Cardiac muscle cell (in vitro differentiated cells and primary cell): ENCODE measurements at places on chromosomes 6 and 20. TPM values are rescaled to one million over a fixed set of nuclear protein-coding genes. Genes with fewer than 3 reads are reported as not detected.
A peak's percentile ranks its signal among the peaks of the same experiment; 100 is the strongest.

Gene RAD21L1
- 0.28 and 0.33 TPM in 2 replicates for total RNA-seq

Gene CAGE1
- total RNA-seq, result 0.09 TPM in 1 of 2 replicates, not detected in the other

Gene POLR1H
- 22.0 and 22.4 TPM in 2 replicates for total RNA-seq

Gene PPP1R3D
- 10.4 and 10.6 TPM in 2 replicates for total RNA-seq

Gene HRH3
- not detected in 2 replicates for total RNA-seq

Gene NHSL1
- total RNA-seq, result 8.4 and 11.3 TPM in 2 replicates

Gene DDO
- 0.27 and 0.32 TPM in 2 replicates for total RNA-seq

Gene SLC44A4
- not detected in 2 replicates for total RNA-seq

Gene PRDM13
- total RNA-seq, result not detected in 2 replicates

GRCh38 chr6:96570053-96570452 is 7.1 kb downstream of the FHL5 start:
- no peak for DNase-seq

DNA sequence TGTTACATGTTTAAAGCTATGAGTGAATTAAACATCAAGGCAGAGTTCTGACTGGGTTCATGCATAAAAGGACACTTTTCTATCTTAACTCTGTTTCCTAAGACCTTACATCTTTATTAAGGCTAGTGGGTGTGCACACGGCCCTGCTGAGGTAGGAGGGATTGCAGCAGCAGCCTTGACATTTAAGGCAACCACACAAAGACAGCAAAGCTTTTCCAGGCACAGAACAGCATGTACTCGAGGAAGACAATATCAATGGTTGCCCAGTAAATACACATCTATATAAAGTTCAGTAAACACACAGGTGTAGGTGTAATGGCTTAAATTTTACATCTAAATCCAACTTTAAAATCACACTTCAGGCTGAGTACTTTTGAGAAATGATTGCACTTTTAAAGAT is 79.8 kb upstream of the LOC128125822 start:
- no peak for DNase-seq

- DNase-seq, result no peak
These were observed 13.9 kb downstream of the DEFB123 start for GRCh38 chr20:31454361-31454760.

- no peak for DNase-seq
These were observed 168.0 kb upstream of the FOXA2 start for GRCh38 chr20:22752324-22752723.

DNA sequence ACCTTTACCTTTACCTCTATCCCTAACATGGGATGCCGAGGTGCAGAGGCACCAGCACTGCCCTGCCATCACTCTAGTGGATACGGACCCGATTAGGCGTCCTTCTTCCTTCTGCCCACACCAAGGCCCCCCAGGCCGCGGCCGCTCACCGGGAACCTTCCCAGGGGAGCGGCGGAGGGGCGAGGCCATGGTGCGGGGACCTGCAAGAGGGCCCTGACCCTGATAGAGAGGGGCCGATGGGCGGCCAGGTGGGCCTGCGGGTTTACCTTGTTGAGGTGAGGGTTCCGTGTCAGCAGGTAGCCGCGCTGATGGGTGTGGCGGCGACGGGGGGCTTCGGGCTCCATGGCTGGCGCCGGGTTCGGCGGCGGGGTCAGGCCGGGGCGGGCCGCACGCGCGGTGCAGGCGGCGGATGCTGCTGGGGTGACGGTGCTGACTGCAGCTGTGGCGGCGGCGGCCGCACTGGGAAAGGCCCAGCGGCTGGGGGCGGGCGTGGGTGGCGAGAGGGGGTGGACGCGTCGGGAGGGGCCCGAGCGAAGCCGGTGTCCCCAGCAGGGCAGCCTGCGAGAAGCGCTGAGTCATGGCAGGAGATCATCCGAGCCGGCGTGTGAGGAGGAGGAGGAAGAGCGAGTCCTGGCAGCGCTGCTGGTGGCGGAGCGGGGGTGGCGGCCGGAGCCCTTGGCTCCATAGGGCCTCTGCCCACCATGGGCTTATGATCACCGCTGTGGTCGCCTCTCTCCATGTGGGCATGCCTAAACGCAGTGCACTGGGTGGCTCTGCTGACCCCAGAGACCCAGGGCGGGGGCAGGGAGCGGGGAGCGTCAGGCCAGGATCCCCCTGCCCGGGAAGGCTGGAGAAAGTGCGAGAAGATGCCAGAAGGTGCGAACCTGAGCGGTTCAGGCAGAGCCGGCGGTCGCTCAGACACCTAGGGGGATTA is at the start of gene ME1:
TSS of gene ME1 (minus strand) at position 441 of the 934 bp plus-strand sequence. CDS start at position 344, 97 bp downstream.
- DNase-seq, result peak; percentile 88

DNA sequence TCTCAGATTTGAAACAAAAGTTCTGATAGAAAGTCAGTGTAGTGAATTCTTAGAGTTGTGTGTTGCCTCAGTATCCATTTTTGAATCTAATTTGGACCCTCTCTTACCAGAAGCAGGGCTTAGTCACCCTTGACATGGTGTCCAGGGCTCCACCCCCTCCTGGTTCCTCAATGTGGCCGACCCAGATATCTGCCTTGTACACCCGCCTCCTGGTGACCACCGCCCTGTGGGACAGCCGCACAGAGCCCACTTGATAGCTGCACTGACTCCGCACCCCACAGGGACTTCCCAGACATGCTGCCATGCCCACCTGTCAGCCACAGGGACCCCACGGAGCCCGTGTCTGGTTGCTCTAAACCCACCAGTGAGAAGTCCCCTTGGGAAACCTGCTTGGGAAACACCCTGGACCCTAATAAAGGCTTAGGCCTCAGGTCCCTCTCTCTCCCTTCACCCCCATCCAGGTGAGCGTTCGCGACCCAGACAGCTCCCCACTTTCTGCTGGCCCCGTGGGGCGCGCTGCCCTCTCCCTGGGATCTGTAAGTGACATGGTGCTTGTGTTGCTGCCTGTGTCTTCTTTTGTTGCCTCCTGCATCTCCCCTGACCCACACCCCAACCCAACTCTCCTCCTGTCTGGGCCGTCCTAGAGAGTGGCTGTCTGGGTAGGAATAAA is 47.2 kb upstream of the SYNDIG1 start:
- no peak for DNase-seq

GRCh38 chr6:140079328-140079727 is 704.9 kb upstream of the CITED2 start:
- no peak for DNase-seq

DNA sequence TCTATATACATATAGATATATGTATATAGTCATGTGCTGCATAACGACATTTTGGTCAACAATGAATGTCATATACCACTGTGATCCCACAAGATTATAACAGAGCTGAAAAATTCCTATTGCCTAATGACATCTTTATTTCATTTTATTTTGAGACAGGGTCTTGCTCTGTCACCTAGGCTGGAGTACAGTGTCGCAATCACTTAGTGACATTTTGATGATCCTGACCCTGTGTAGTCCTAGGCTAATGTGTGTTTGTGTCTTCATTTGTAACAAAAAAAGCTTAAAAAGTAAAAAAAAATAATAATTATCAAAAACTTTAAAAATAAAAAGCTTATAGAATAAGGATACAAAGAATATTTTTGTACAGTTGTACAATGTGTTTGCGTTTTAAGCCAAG is 4.0 kb upstream of the FAM8A1 start:
- DNase-seq, result no peak

GRCh38 chr6:40788661-40789655 is 201.8 kb upstream of the LRFN2 start:
- peak; percentile 23 for DNase-seq

GRCh38 chr6:106732376-106732940 is 103.1 kb downstream of the QRSL1 start:
- DNase-seq, result no peak

GRCh38 chr6:84037425-84038089 is 4.0 kb downstream of the MRAP2 start:
- DNase-seq, result no peak

DNA sequence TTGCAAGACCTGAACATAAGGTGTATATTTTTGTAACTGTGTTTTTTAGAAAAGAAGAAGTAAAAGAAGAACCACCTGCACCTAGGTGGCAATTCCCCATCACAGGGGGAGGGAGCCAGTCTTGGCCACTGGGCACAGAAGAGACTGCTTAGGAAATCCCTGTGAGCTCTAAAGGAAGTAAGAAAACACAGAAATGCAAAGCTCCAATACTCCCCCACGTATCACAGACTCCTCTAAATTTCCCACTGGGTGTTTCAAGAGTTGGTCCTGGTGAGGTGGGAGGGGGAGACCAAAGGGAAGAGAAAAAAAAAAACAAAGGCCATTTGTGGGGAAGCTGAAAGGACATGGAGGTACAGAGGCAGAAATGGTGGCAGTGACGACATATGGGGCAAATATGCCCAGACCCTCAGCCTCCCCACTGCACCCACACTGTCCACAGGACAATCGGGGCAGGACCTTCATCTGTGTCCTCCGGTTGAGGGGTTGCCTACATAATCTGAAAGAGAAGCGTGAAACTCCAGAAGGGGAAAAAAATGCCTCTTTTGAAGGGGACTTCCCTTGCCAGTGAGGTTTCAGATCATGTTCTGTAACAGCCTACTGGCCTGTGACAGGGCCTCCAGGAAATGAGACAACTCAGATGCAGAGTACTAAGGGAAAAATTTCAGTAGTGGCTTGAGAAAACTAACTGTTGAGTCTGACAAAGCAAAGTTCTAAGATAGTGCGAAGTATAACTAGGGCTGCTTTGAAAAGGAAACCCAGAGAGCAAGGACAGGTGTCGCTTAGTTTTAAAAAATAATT is 226.2 kb upstream of the MARCKS start:
- DNase-seq, result peak; percentile 66

- no peak for DNase-seq
These were observed 56.2 kb downstream of the SSR1 start for GRCh38 chr6:7256785-7257184.

DNA sequence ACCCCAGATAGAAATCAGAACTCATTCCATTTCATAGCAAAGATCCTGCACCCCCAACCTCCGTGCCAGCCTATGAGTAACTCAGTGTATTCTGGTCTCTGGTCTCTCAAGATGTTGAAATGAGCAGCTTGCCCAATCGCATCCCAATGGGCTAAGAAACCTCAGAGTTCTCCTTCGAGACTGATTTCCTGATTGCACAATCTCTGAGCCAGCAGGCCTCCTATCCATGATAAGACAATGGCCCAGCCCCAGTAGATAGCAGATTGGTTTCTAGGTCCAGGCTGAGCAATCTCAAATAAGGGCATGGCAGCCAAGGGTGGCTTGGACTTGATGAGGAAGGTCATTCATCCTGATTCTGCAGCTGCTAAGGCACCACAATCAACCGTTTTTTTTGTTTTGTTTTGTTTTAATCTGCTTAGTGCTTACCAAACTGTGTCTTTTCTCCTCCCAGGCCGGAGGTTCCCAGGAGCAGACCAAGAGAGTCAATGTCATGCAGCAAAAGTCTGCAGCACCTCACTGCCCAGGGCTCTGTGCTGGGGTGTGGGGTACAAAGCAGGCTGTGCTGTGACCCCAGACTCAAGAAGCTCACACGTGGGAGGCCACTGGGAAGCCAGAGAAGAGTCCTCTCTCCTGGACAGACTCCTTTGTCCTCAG is 125.1 kb upstream of the NXT1 start:
- no peak for DNase-seq

DNA sequence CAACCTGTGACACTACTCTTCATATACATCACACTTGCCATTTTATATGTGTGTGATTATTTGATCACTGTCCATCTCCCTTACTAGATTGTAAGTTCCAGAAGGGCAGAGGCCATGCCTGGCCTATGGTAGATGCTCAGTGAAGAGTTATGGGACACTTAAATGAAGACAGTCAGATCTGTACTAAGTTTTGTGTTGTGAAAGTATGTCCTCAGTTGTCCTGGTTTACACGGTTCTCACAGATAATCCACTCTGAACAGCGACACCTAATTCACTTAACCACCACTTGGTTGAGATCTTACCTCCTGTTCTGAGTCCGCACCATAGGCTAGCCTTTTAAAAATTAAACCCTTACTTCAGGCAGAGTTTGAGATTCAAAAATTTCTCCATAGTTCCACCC is 434.1 kb upstream of the SOX4 start:
- no peak for DNase-seq

DNA sequence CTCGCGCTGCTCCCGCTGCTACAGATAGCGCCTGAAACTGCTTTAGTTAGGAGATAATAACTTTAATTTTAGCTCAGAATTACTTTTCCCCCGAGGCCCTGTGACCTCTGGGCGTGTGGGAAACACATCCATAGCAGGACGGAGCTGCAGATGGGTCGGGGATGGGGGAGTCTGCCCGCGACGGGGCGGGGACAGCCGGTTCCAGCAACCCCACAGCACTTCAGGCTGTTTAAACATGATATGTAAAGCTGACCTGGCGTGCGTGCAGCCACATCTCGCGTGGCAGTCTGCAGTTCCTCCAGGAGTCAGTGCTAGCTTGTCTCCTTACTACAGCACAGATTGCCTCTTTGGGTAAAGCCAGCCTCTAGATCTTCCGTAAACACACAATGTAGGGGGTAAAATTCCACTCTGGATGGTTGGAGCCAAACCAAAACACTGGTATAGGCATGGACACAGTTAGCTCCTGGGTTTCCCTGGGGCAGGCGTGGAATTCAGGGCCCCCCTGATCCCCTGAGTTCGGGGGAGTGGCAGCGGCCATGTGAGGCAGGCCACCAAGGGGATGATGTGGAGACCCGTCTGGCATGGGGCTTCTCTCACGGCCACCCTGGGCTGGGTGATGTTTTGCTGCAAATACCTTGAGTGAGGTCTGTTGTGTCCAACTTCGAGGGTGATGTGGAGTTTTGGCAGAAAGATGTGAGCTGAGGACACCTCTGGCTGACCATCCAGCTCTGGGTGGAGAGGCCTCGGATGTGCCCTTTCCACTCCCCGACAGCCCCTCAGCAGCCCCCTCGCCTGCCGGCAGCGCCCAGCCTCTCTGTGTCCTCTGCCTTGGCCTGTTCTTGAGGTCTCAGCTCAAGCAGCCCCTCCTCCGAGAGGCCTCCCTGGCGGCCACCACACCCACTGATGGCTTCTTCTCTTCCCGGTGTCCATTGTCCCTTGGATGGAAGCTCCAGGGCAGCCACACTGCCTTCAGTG is 214.5 kb downstream of the TAF4 start:
- DNase-seq, result peak; percentile 8

DNA sequence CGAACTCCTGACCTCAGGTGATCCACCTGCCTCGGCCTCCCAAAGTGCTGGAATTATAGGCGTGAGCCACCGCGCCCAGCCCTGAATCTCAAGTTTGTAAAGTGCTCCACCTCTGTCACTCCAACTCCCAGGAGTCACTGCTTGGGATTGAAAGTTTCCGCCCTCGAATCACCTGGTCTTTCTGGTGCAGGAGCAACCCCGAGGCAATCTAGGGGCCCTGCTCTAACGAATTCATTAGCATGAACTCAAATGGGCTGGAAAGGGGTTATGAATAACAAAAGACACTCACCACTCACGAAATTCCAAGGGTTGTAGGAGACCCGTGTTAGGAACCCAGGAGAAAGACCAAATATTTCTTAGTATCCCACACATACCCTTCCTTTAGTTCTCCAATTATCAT is 26.1 kb downstream of the RBCK1 start:
- no peak for DNase-seq

DNA sequence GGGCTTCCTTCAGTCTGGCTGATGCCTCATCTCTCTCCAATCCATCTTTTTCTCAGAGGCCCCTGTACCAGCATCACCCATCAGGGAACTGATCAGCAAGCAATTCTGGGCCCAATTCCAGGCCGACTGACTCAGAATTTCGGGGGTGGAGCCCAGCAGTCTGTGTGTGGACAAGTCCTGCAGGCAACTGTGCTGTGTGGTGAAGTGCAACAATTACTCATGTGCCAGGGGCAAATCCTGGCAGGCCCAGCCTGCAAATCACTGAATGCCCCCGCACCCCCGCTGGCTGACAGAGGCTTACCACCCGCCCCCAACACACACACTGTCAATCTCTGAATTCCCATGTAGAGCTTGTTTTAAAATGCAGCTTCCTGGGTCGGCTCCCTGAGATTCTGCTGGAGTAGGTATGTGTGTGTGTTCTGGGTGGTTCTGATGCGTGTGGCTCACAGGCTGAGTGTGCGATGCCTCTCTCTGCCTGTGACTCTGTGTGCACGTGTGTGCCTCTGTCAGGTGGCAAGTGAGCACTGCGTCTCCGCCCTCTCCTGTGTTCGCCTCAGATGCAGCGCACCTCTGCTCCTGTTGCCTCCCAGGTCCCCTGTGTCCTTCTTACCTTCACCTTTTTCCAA is 45.4 kb downstream of the SSR1 start:
- peak; percentile 88 for DNase-seq
